ENCODE measurements at places on chromosomes 12 and 14. TPM values are rescaled to one million over a fixed set of nuclear protein-coding genes. Genes with fewer than 3 reads are reported as not detected.

GPR84 gene
- 1.8 TPM for total RNA-seq

- DNase-seq = no peak
Measured at GRCh38 chr12:55727643-55728185, 1.1 kb downstream of the CD63 start.

- no peak for DNase-seq
Measured at GRCh38 chr14:70735043-70735442, 74.3 kb downstream of the MAP3K9 start.

DNA sequence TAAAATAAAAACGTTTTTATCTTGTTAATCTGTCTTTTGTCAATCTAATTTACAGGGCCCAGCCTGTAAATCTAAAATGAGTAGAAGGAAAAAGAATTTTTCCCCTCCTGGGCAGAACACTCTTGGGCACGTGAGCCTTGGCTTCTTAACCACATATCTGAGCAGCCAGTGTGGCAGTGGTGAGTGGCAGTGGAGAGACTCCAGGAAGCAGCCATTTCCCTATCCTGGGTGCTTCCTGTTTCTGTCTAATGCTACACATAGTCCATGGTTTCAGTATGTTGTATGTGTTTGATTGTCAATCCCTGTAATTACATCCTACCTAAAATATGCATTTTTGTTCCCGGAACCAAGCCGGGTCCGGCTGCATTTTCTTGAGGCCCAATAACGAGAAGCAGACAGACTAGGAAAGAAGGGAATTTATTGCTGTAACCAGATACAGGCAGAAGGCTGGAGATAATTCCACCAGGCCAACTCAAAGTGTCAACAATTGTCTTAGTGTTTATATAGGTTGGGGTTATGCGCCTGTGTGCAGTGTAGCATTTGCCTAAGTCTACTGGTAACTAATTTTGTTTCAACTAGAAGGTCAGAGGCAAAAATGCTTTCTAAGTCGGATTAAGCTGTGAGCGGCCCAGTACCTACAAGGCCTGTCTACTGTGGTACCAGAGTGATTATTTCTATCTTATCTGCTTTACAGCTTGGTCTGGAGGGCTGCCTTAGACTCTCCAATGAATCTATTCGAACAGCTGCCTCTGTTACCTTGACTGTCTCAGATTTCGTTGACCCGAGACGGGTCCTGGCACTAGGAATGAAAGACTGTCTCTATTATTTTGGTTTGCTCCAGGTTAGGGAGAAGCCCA, 82.4 kb upstream of the RESF1 start:
- DNase-seq = no peak

Measured in activated T-helper 2 cell treated with anti-CD3 and anti-CD28 coated beads, Interferon-gamma antibody, Interleukin-2, Interleukin-4, amounts not matched to agents 10 μg/mL and 5 μg/mL and 100 μg/mL, durations not matched to agents 14 hours and 24 hours and 36 hours (primary cell).